Activated CD4-positive, alpha-beta memory T cell treated with anti-CD3 and anti-CD28 coated beads, Interleukin-2, amount 10 ng/mL, durations not matched to agents 7 days and 5 days (primary cell): ENCODE measurements at places on chromosomes 3 and 15. TPM values are rescaled to one million over a fixed set of nuclear protein-coding genes. Genes with fewer than 3 reads are reported as not detected.
A peak's percentile ranks its signal among the peaks of the same experiment; 100 is the strongest.

DNA sequence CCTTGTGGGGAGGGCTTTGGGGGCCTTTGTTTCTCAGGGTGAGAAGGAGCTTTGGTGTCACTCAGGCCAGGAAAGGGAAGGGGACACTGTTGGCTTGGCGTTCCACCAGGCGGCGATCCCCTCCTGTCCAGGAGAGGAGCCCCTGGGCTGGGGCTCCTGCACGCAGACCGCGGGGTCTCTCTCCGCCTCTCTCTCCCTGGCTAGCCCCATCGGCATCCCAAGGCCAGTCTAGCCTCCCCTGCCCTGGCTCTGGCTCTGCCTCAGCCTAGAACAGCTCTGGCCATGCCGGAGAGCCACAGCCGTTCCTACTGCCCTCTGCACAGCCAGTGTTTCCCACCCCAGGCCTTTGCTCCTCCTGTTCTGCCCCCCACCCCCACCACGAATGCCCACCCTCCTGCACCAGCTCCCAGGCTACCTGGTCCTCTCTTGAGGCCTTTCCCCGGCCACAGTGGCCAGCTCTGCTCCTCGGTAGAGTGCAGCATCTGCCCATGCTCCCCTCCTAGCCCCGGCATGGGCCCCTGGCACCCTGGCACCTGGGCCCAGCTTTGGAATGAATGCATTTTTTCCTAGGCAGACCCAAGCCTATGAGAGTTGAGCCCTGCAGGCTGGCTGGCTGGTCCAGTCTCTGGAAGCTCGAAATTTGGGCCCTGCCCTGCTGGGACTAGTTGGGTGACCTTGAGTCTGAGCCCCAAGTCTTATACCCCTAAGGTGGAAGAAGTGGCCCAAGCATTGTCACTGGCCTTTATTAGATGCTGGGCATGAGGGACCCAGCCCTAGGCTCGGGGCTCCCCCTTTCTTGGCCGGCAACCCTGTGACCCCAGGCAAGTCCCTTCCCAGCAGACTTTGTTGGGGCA lies 2.4 kb downstream of the PLXNA1 start:
- no peak for DNase-seq

DNA sequence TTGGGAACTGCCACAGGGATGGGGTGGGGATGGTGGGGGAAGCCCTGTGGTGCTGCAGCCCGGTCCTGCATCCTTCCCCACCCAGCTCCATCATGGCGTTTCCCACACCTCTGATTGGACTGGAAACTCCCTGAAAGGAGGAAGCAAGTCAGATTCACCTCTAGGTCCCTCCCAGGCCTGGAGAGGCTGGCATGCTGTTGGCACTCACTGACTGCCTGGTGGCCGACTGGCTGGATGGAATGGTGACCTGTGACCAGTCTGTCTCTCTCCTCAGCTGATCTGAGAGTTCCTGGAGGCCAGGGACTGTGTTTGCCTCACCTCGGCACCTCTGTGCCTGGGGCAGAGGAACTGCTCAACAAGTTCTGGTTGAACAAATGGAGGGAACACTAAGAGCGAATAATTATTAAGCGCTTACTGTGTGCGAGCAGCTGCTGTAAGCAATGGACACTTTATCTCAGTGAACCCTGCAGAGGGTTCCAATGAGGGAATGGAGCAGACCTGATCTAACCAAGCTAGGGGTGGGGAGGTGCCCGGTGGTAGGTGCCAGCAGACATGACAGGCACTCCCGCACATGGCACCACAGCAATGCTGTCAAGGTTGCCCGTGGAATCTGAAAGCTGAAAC lies 3.5 kb upstream of the HHATL start:
- DNase-seq, result peak; percentile 13

The AADACL2 gene
- not detected for total RNA-seq

The SLC6A1 gene
- total RNA-seq, result not detected

GRCh38 chr3:95899494-95899893 lies 914.9 kb upstream of the EPHA6 start:
- DNase-seq, result no peak

GRCh38 chr3:127758013-127758412 lies 64.3 kb downstream of the MGLL start:
- DNase-seq, result no peak

The MESP2 gene
- total RNA-seq, result not detected

The C3orf85 gene
- not detected for total RNA-seq

- DNase-seq, result peak; percentile 76
Measured at GRCh38 chr3:10224794-10225665, 23.2 kb upstream of the TATDN2 start.

DNA sequence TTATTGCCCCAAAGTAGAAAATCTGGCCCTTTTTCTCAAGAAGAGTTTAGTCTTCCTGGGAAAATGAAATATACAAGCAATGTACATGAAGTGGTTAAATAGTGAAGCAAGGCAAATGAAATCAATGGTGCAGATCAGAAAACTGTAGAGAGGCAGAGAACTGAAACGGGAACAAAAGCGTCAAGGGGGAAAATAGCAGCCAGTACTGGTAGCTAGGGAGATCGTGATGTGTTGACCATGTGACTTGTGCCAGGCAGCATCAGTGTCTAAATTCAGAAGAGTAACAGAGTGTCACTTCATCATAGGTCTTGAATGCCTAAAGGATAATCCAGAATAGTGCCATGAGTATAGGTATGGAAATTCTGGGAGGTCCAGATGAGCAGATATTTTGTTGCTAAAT lies 163.1 kb downstream of the CHL1 start:
- no peak for DNase-seq

The EDEM1 gene
- total RNA-seq, result 150 TPM

The LSMEM2 gene
- not detected for total RNA-seq

DNA sequence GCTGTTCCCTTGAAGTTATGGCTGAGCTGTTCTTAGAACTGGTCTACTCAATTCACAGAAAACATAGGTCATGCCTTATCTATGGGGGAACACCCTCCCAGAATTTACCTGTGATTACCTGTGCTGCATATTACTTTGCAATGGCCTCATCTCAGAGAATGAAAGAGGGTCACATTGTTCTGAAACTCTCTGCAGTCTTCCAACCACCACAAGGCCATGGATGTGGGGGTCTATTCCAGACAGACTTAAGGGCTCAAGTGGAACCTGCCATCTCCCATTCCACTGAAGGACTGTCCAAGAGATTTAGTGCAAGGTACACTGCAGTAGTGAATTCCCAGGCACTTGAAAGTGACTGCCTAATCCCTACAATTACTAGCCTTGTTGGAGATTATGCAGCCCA lies 40.1 kb upstream of the RASA2 start:
- no peak for DNase-seq

DNA sequence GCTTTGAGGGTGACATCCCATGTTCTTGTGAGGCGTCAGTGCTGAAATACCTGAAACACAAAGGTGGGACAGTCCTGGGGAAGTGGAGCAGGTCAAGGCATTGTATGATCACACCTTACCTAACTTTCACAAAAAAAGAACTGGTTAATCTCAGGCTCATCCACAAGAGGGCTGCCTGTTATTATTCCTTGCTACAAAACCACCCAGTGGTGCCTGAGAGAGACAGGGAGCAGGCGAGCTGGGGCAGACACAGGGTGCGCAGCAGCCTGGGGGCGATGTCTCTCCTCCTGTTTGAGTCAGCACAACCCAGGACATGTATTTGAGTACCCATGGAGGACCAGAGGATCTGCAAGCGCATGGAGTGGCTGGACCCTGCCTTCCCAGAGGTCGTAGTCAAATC lies 316.8 kb upstream of the ATP10A start:
- no peak for DNase-seq

DNA sequence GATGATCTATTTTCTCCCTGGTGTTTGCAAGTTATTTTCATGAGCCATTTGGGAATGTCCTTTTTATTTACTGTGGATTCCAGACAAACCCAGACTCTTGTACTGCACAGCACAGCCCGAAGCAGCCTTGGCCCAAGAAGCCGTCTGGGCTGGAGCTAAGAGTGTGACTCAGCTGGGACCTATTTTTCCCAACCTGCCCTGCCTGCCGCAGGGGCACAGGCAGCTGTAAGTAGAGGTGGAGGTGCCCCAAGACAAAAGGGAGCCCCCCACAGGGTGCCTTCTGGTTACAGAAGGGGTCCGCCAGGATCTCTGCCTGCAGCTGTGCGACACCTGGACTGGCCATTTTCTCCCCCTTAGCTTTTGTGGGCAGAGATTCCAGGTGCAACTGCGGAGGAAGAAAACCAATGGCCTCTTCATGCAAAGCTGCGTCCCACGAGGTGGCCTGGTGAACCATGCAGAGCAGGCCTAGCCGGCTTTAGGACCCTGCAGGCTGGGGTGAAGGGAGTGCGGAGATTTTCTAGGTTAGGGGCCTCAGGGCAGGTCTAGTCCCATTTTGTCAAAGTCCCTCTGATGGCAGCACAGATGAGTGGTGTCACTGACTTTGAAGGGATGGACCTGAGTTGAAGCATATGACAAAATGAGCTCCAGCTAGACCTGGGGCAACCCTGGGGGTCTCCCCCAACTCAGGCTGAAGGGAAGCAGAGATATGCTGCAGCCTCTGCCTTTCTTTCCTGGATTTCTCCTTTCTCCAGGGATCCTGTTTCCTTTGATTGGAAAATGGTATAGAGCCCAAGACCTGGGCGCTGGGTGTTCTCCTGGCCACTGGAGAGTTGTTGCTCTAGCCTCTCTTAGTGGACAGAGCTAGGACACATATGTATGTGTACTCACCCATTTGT lies 131.2 kb downstream of the KLF13 start:
- no peak for DNase-seq

GRCh38 chr15:73660455-73660854 lies 23.7 kb upstream of the CD276 start:
- DNase-seq, result no peak

DNA sequence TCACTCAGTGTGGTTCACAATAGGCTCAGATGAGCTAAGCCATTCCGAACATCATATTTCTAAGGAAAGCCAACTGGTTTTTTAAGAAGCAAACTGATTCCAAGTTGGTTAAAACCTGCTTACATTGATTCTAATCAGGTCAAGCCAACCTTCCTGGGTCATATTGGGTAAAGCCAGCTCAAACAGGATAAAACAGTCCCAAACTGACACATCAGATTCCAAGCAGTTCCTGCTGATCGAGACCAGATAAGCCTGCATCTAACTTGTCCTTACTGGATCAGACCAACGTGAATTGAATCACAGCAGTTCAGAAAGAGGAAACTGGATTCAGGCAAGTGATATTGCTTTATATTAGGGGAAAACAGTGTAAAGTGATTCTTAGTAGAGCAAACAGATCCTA lies 18.6 kb upstream of the THSD4 start:
- no peak for DNase-seq

- DNase-seq, result peak; percentile 60
Measured at GRCh38 chr15:73996939-73997338, 2.4 kb downstream of the PML start.

DNA sequence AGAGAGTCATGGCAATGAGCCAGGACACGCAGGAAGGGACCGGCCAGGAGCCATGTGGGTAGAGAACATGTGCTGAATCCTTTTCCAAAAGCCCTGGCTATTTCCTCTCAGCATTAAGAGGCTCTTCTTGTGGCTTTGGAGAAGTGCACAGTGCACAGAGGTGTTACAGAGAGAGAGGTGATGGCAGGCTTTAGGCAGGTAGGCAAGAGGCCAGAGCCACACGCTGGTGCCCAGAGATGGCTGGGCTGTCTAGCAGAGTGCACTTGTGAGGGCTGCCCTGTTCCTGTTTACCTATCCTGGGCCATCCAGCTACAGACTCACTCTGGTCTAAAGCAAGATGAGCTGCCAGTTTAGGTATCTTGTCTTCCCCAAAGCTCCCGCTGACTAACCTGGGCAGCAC lies 402.6 kb downstream of the OCA2 start:
- DNase-seq, result no peak

- no peak for DNase-seq
Measured at GRCh38 chr3:88410259-88410658, 260.5 kb downstream of the C3orf38 start.

GRCh38 chr15:83911345-83911744 lies 257.4 kb downstream of the ADAMTSL3 start:
- no peak for DNase-seq

DNA sequence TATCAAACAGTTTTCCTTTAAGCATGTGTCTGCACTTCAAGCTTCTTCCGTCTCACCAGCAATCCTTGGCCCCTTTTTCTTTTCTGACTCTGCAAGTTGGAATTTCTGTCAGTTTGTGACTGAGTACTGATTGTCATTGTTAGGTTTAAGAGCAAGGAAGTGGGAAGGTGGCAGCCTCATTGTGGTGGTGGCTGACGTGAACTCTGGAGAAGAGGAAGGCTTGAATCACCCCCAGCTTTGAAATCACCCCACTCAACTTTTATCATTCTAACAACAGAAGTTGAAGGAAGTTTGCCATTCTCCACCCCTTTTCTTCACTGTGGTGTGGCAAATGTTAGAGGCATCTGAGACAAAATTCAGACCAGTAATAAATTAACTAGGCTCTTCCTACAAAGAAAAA lies 231.6 kb upstream of the AGTR1 start:
- DNase-seq, result no peak

GRCh38 chr3:153590051-153590450 lies 428.0 kb downstream of the RAP2B start:
- no peak for DNase-seq

GRCh38 chr3:64612916-64613526 lies 74.8 kb downstream of the ADAMTS9 start:
- DNase-seq, result no peak

The CYP8B1 gene
- not detected for total RNA-seq

The GOLGA6L9 gene
- total RNA-seq, result 1.2 TPM

GRCh38 chr15:57319919-57320560 lies 56.3 kb upstream of the CGNL1 start:
- no peak for DNase-seq

DNA sequence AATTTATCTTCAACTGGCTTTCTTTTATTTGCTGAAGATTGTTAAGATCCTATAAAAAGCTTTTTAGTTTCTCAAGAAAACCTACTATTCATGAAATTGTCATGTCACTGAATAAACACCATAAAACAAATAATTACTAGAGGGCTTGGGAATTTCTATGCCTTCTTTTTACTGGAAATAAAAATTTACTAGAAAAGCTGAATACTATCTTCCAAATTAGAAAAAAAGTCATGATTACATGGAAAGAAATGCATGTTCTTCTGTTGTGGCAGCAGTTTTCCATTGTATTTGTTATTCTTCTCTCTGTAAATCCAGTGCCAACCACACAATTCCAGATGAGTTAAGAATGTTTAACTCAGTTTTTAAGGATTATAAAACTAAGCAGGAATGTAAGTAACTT lies 153.8 kb downstream of the RAP2B start:
- no peak for DNase-seq

DNA sequence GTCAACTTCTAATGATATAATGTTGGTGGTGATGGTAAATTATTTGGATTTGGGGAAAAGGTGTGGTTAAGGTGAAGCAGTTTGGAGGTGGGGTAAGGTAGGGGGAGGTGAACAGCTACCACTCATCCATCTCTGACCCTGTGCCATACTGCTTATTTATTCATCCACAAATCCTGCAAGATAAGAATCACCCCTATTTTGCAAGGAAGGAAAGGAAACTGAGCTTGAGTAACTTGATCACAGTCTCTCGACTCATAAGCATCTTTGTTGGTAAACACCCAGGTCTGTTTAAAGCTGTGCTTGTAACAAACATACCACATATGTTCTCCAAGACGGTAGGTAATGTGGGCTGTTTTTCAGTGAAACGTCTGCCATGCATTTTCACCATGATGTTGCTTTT lies 67.3 kb downstream of the PTPRG start:
- DNase-seq, result no peak
